ENCODE measurements at places on chromosomes 2 and 18.

GRCh38 chr2:65404988-65405697 is 27.3 kb downstream of the SPRED2 start:
- DNase-seq, result no peak

DNA sequence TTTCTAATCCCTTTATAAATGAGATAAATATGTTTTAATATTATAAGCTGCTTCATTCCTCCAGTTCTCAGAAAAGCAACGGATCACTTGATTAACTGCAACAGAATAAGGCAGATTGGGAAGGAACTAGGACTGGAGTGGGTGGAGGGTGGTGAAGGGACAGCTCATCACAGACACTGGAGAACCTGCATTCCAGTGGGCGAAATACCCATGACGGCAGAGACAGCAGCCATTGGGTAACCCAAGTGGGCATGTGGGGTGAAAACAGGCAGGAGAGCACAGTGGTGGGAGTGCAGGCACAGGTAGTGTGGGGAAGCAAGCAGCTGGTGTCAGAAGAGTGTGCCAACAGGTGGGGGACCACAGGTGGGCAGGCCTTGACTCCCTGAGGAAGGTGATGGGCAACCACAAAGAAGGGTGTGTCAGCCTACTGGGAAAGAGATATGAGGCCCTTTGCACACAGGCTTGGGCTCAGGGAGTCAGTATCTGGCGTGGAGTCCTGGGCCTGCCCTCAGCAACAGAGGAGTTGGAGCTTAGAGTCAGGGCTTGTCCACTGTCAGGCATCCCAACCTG is 27.2 kb downstream of the DPYSL5 start:
- no peak for DNase-seq

- no peak for DNase-seq
Measured at GRCh38 chr18:69127873-69128500, 272.7 kb upstream of the DOK6 start.

- DNase-seq, result no peak
Measured at GRCh38 chr2:135337071-135337470, 193.9 kb downstream of the ZRANB3 start.

DNA sequence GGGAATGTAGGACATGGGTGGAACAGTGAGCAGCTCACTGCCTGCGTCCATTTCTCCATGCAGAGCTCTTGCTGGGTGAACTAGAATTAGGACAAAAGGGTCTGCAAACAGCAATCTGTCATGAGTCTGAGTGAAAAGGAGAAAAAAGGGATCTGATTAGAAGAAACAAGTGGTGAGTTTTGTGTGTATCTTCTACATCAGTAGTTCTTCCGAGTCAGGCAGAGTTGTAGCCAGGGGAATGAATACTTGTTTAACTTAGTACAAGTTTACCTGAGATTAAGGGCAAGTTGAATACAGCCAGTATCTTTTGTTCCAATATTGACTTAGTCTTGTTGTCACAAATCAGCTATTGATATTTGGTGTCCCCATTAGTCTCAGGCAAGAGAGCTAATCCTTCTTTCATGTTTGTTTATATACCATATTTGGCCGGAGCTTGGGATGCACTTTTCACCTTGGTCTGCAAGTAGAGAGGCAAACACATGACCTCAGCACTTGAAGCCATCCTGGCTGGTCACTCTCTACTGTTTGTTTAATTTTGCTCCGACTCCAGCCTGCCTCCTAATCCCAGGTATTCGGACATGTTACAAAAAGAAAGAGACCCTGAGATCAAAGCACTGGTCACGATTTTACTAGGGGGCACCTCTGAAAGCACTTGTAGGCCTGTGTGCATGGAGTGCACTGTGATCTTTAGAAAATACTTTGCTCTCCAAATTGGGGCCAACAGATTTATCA is 211.0 kb upstream of the NT5C1B start:
- DNase-seq, result no peak

- no peak for DNase-seq
Measured at GRCh38 chr18:41324934-41325333, 630.1 kb upstream of the PIK3C3 start.
